ENCODE measurements at places on chromosomes 4 and X. TPM values are rescaled to one million over a fixed set of nuclear protein-coding genes. Genes with fewer than 3 reads are reported as not detected.

DNA sequence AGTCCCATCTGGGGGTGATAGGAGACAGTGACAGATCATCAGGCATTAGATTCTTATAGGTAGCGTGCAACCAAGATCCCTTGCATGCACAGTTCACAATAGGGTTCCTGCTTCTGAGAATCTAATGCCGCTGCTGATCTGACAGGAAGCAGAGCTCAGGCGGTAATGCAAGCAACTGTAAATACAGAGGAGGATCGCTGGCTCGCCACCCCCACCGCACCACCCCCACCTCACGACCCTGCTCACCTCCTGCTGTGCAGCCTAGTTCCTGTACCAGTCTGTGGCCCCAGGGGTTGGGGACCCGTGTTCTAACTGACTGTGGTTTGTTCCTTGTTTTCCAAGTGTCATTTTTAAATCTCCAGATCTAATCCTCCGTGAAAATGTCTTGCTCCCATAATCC, 89.0 kb upstream of the MAPK10 start:
- no peak for DNase-seq
- H3K4me3 ChIP-seq, result no peak overlapping the region
- no peaks in the 10 kb centered on the region for H3K36me3 ChIP-seq

DNA sequence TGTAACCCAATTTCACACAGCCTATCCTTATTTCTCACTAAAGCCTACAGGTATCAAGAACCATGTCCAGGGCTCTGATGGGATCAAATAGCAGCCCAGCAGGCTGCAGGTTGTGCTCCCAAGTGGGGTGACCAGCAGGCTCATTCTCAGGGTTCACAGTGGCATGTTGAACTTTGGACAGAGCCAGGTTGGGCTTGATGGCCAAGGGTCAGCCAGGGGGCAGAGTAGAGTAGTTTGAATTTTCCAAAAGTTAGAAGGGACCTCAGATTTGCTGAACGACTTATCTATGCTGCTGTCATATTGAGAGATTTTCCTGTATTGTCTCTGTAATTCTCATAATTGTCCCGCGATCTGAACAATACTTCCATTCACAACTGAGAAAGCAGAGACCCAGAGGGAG, 310.8 kb upstream of the BOD1L1 start:
- no peaks in the 10 kb centered on the region for H3K36me3 ChIP-seq
- no peaks in the 10 kb centered on the region for H3K27me3 ChIP-seq
- no peaks in the 10 kb centered on the region for H3K4me1 ChIP-seq
- no peak overlapping the region for H3K4me3 ChIP-seq
- DNase-seq, result no peak

GRCh38 chr4:179762840-179763239, 2320.6 kb upstream of the AGA start:
- H3K36me3 ChIP-seq, result no peaks in the 10 kb centered on the region
- no peaks in the 10 kb centered on the region for H3K4me1 ChIP-seq
- H3K27ac ChIP-seq, result no peak overlapping the region
- no peak for DNase-seq

DNA sequence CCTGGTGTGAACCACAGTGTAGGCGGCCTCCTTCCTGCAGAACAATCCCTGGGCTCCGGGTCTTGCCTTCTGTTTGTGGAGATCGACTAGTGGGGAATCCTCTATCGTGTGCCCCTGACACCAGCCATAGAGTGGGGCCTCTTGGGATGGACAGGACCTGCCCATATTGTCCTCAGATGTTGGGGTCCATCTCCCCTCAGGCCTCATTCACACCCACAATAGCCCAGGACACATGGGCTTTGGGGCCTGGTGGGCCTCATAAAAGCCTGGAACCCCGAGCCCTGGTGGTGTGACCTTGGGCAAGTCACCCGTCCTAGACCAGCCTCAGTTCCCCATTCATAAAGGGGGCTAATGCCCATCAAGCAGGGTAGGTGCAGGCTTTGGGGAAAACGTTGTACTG, 13.2 kb upstream of the GAGE10 start:
- H3K27me3 ChIP-seq, result no peaks in the 10 kb centered on the region
- no peak overlapping the region for H3K4me3 ChIP-seq
- H3K4me1 ChIP-seq, result no peaks in the 10 kb centered on the region
- DNase-seq, result no peak
- no peak overlapping the region for H3K27ac ChIP-seq

DNA sequence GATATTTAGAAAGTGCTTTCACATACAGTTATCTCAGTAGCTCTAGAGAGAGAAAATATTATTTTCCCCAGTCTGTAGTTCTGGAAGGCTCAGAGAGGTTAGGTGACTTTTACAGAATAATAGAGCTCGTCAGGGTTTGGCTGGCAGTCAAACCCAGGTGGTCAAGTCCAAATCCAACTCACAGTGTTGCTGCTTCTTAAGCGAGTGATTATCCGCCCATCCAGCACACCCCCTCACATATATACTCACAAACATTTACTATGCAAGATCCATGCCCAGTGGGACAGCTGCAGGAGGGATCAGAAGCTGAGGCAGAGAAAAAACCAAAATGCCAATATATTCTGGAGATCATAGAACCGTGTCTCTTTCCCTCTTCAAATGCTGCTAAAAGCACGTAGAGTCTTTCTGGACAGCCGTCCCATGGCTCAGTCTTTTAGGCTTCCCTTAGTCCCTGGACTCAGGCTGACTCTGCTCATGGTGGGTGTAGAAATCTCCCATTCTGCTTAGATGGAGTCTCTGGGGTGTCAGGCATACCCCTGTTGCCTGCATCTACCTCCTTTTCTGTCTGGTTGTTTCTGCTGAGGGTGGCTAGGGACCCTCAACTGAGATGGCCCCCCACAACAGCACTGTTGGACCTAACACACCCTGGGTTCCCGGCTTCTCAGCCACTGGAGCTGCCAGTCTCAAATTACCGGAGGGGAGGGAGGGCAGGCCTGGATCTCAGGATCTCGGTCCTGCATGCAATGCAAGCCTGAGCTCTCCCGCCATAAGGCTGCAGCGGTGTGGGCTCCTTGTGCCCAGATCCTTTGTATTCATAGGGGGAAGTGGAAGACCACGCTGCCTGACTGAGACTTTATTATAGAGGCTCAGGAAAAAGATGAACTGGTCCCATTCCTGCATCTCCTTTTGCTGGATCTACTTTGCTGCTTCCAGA, at the start of gene CHRNA9:
Gene CHRNA9, plus strand, starts transcription at position 743 of the 934 bp plus-strand sequence. Its CDS starts 135 bp downstream, at position 878.
- no peak within 1 kb of the TSS for H3K27ac ChIP-seq
- DNase-seq, result peak; percentile 50
- H3K4me3 ChIP-seq, result no peak within 1 kb of the TSS
- no peaks in the 10 kb centered on the region for H3K27me3 ChIP-seq

DNA sequence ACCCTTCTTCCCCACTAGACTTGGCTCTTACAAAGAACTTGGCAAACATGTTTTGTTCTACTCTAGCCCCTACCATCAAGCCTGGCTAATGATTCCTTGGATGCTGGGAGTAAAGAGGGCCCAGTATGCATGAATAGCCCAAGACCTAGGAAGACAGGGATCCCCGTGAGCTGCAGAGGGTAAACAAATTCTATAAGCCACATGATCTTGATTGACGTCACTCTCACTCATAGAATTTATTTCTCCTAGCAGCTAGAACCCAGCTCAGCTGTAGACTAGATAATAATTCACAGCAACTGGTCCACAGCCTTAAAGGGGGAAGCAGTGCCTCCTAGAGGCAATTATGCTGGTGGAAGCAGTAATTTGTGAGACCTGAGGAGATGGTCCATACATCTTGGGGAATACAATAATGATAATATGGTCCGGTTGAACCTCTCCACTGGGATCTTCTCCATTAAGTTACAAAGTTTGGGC, 16.1 kb upstream of the USO1 start:
- H3K4me1 ChIP-seq, result no peaks in the 10 kb centered on the region
- no peak for DNase-seq
- H3K27ac ChIP-seq, result no peak overlapping the region
- no peaks in the 10 kb centered on the region for H3K27me3 ChIP-seq

Gene GPC3
- total RNA-seq, result 45.5 TPM
